ENCODE measurements at places on chromosomes 1 and 21.

- DNase-seq = no peak
Measured at GRCh38 chr21:35398346-35398982, 349.4 kb upstream of the RUNX1 start.

DNA sequence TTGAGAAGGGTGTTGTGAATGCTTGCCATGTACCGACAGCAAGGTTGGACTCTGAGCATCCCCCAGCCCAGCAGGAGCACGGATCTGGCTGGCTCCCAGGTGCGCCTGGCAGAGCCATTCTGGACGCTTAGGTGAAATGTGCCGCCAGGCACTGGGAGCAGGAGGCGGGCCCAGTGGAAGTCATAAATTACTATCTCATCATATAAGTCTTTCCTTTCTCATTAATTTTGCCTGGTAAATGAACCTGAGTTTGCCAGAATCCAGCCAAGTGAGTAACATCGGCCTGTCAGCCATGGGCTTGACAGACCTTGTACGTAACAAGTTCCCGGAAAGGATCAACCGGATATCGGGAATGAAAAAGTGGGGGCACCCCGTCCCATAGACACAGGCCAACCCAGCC lies 179.5 kb upstream of the ARHGEF16 start:
- no peak for DNase-seq

GRCh38 chr1:166066107-166066506 lies 100.7 kb downstream of the FAM78B start:
- DNase-seq = no peak

- no peak for DNase-seq
Measured at GRCh38 chr1:210260096-210260495, 27.5 kb downstream of the SERTAD4 start.

DNA sequence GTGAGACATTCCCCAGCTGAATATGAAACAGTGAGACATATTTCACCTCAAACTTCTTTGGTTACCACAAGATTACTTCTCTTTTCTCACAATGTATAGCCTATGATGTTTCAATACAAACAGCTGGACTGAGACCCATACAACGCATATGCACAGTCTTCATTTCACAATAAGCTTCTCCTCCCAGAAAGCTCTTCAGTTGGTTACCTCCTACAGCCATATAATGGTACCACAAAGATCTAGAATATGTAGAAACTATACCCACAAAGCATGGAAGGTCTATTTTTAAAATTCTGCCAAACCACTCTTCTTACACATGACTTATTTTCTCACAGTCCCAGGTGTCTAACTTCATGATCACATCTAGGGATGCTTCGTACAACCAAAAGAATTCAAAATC lies 70.8 kb downstream of the JAK1 start:
- DNase-seq = no peak

- no peak for DNase-seq
Measured at GRCh38 chr1:22618056-22618455, 18.4 kb upstream of the C1QA start.

DNA sequence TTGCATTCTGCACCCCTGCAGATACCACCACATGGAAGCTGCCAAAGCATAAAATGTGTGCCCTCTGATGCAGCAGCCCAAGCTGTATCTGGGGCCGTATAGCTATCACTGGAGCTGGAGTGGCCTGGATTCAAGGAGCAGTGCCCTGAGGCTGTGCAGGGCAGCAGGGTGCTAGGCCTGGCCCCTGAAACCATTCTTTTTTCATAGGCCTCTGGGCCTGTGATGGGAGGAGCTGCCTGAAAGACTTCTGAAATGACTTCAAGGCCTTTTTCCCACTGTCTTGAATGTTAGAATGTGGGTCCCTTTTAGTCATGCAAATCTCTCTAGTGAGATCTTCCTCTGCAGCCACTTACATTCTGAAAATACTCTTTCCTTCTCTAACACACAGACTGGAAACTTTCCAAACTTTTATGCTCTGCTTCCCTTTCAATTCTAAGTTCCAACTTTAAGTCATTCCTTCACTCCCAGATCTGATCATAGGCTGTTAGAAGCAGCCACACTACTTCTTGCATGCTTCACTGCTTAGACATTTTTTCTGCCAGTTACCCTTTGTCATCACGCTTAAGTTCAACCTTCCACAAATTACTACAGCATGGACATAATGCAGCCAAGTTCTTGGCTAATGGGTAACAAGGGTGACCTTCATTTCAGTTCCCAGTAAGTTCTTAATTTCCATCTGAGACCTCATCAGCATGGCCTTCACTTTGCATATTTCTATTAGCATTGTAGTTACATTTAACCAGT lies 42.4 kb downstream of the DRAM2 start:
- no peak for DNase-seq

DNA sequence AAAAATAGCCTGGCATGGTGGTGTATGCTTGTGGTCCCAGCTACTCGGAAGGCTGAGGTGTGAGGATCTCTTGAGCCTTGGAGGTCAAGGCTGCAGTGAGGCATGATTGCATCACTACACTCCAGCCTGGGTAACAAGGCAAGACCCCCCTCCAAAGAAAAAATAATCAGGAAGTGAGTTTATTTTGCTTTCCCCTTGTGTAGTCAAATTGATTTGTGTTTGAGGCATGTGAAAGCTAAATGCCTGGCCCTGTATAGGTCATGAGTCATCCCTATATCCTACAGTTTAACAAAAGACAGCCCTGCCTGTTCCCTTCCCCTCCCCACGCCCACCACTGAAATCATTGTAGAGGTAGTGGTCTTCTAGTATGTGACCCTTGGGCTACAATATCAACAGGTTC lies 241.4 kb upstream of the JUN start:
- no peak for DNase-seq

GRCh38 chr1:24417681-24418080 lies 2.1 kb downstream of the NIPAL3 start:
- DNase-seq = no peak

DNA sequence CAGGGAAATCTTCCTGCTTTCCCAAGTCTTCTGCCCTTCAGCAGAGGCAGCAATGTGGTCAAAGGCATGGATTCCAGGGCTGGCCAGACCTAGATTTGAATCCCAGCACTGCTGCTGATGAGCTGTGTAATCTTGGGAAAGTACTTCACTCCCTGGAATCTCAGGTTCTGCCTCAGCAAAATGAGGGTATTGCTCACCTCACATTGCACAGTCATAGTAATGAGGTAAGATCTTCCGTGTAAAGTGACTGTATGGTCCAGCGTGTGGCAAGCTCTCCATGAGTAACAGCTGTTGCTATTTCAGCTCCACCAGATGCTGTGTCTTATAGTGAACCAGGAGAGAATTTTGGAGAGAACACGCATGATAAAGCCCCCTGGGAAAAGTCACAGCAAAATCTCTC lies 56.1 kb upstream of the F3 start:
- no peak for DNase-seq

GRCh38 chr1:226447932-226448665 lies 40.2 kb upstream of the PARP1 start:
- DNase-seq = no peak

DNA sequence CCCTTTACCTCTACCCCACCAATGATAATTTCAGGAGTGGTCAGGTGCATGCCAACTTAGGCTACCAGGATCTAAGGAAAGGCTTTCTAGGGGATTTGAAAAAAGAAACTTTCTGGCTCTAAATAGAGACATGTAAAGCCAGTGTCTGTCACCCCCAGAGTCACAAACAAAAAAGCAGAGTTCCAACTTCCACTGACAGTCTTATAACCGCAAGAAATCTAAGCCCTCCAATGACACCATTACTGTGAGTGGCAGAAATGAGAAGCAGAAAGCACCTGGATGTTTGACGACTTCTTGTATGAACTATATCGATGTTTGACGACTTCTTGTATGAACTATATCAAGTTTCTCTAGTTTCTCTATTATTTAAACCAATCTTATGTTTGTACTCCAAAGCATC lies 6.0 kb downstream of the DENND1B start:
- DNase-seq = no peak

DNA sequence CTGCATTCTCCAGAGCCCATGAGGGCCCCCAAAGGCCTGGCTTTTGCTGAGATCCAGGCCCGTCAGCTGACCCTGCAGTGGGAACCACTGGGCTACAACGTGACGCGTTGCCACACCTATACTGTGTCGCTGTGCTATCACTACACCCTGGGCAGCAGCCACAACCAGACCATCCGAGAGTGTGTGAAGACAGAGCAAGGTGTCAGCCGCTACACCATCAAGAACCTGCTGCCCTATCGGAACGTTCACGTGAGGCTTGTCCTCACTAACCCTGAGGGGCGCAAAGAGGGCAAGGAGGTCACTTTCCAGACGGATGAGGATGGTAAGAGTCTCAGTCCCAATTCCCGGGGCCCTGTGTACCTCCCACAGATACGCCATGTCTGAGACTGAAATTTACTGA lies 39.1 kb downstream of the PTPRU start:
- no peak for DNase-seq

DNA sequence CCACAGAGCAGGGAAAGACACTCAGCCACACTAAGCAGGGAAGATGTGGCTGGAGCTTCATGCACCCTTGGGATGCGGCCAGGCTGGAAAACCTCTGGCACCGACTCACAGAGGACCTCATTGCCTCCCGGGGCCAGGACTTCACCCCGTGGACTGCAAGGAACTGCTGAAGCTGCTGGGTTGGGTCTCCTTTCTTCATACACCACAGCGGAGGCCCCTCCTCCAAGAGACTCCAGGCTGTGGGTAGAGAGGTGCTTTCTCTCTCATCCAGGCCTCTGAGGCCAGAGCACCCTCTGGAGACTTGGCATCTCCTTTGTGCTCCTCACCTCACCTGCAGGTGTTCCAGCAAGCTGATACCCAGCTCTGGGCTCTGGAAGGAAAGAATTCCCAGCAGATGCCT lies 76.0 kb upstream of the EDN2 start:
- DNase-seq = no peak

DNA sequence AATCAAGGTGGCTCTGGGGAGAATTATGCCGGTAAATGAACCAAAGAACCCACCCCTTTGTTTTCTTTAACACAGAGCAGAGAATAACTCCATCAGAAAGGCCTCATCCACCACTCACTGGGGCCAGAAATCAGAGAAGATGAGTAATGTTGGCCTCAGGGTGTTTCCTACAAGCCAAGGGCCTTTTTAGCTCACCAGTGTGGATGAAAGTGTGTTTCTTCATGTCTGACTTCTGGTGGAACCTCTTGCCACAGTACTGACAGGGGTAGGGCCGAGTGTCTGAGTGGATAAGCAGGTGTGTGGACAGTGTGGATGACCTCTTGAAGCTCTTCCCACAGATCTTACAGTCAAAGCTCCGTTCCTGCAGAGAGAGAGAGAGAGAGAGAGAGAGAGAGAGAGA lies 8.3 kb downstream of the GFI1 start:
- no peak for DNase-seq

DNA sequence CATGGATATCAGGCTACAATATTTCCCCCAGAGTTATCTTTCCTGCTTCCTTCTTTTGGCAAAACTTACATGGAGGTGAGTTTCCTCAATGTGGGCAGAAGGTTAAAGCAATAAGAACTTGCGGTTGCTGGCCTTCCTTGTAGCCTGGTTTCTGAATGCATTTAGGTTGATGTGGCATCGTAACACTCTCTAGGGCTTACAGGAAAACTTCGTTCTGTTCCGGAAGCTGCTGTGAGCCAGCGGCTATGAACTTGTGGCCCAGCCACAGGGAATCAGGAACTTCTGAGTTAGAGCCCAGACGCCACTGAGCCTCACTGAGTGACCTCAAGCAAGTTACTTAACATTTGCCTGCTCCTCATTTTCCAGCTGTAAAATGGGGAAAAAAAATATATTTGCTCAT lies 623.4 kb upstream of the ADAMTS5 start:
- DNase-seq = no peak

DNA sequence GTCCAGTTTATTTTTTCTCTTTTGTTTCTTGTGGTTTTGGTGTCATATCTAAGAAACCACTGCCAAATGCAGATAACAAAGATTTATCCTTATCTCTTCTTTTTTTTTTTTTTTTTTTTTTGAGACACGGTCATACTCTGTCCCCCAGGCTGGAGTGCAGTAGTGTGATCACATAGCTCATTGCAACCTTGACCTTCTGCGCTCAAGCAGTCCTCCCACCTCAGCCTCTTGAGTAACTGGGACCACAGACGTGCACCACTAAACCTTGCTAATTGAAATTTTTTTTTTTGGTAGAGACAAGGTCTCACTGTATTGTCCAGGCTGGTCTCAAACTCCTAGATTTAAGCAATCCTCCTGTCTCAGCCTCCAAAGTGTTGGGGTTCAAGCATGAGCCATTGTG lies 8.9 kb downstream of the SLC66A1 start:
- DNase-seq = no peak

DNA sequence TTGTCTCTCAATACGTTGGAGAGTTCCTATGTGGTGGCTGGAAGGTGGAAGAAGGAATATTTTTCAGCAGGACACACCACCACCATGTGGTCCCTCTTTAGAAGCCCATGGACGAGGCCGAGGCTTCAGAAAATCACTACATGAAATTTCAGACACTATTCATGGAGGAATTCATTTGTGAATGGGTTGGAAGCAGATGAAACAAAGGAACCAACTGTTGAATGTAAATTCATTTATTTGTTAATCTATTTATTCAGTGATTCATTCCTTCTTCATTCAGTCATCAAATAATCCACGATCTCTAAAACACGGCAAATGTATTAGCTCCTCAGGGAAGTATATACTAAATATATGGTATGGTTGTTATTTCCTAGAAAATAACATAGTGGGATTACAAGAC lies 12.2 kb downstream of the SLC35F3 start:
- DNase-seq = no peak

DNA sequence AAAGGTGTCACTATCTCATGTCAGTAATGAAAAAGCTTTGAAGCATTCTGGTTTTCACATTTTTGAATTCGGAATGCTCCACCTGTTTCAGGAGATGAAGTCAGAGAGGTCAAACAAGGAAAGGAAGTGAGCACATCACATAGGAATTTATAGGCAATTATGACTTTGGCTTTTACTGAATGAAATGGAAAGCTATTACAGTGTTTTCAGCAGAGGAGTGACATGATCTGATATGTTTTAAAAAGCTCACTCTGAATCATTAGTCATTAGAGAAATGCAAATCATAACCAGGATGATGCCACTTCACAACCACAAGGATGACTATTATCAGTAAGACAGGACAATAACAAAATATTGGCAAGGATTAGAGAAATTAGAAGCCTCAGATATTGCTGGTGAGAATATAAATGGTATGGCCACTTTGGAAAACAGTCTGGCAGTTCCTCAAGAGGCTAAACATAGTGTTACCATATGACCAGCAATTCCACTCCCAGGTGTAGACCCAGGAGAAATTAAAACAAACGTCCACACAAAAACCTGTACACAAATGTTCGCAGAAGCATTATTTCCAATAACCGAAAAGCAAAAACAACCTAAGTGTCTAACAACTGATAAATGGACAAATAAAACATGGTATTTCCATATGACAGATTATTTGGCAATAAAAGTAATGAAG lies 7.5 kb downstream of the TAF1A start:
- no peak for DNase-seq

- DNase-seq = peak; percentile 67
Measured at GRCh38 chr21:33127154-33127867, 57.4 kb downstream of the OLIG1 start.

- no peak for DNase-seq
Measured at GRCh38 chr21:33273044-33273443, 6.9 kb downstream of the IL10RB start.

DNA sequence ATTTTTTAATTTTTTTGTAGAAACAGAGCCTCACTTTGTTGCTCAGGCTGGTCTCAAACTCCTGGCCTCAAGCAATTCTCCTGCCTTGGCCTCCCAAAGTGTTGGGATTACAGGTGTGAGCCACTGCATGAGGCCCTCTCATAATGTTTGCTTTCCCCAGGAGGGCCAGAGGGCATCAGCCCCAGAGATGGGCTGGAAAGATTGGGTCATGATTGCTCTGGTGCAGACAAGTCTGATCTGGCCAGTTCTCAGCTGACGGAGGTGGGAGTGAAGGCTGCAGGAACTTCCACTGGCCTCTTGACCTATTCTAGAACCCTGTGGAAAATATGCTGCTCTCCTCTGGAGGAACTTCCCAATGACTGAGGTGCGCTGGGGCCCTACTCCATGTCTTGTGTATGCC lies 43.4 kb upstream of the RD3 start:
- no peak for DNase-seq
